ENCODE measurements at places on chromosomes 3 and 15. TPM values are rescaled to one million over a fixed set of nuclear protein-coding genes. Genes with fewer than 3 reads are reported as not detected.

CLDN18 gene
- total RNA-seq: not detected

CNTN3 gene
- 7.0 TPM for total RNA-seq

GOLGA8K gene
- total RNA-seq: 0.36 TPM

QTRT2 gene
- total RNA-seq: 12.8 TPM

BOC gene
- total RNA-seq: 7.6 TPM

Measured in smooth muscle cell of the pulmonary artery (primary cell).